Gastrocnemius medialis (tissue), 4 donors: ENCODE measurements at places on chromosomes 4 and X. TPM values are rescaled to one million over a fixed set of nuclear protein-coding genes. Genes with fewer than 3 reads are reported as not detected.
A peak's percentile ranks its signal among the peaks of the same experiment; 100 is the strongest.

- no peaks in the 10 kb centered on the region for H3K27me3 ChIP-seq
- peak overlapping the region; percentile 81 for H3K27ac ChIP-seq
- H3K4me3 ChIP-seq: no peak overlapping the region
- peaks cover 23% of the 10 kb centered on the region for H3K4me1 ChIP-seq
- no peak for DNase-seq
Observed at GRCh38 chr4:8319061-8319460, 49.5 kb downstream of the HTRA3 start.

TMPRSS11D gene
- total RNA-seq: not detected

TCEAL3 gene
- total RNA-seq: 5.0 TPM

WNK3 gene
- 0.16 TPM for total RNA-seq

CXCL9 gene
- not detected for total RNA-seq

FRAS1 gene
- 0.41 TPM for total RNA-seq
